Hindlimb muscle (tissue), 1 donor: ENCODE measurements at places on chromosomes 4 and X.
A peak's percentile ranks its signal among the peaks of the same experiment; 100 is the strongest.

DNA sequence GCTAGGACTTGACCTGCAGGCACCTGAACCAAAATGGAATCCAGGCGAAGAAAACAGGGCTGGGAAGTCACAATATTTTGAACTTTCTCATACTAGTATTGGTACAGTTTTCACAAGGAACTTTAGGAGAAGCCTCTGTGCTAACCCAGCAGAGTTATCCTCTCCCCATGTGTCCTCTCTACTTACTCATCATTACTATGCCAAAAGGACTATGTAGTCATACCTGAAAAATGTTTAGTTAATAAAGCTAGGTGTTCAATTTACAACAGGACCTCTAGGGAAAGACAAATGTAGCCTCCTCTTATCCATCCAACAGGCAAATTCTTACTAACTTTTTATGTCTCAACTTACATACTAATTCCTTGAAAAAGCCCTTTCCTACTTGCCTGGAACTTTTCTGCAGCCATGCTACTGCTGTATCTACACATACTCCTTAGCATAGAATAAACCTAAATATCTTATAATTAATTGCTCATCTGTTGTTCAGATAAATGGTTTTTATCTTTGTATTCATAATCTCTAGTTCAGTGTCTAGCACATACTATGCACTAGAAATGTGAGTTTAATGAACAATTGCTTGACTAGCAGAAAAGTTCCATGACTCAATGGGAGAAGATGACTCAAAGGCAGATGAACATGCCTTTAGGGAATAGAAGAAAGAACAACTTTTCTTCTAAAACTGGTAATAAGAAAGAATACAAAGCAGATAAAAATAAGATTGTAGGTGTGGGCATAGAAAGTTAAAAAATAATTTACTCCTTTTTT lies 215.5 kb upstream of the VEGFC start:
- DNase-seq: no peak

- DNase-seq: no peak
These were observed 450 bp downstream of the ACSL1 start for GRCh38 chr4:184825141-184825895.

DNA sequence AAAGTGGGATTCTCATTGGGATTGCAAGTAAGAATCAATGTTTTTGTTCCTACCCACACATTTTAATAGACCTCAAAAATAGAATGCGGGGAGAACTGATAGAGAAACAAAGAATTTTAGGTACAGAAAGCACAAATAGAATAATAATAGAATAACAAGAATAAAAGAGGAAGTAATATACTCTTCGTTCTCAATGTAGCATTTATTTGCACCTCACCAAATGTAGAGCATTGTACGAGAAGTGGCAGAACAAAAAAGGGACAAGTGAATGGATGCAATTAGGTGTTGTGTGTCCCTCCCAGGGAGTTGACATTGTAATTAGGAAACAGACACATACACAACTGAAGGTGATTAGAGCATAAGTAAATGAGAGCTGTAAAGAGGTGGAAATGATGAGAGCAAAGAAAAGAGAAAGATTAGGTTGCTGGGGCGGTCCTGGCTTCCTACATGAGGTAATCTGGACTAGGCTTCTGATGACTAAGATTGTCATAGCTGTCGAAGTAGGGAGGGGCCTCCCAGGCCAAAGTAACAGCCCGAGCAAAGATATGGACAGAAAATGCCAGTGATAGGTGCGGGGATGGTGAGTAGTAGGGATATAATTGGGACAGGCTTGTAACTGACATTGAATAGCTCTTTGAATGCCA lies 10.4 kb downstream of the RAB9A start:
- no peak for DNase-seq

DNA sequence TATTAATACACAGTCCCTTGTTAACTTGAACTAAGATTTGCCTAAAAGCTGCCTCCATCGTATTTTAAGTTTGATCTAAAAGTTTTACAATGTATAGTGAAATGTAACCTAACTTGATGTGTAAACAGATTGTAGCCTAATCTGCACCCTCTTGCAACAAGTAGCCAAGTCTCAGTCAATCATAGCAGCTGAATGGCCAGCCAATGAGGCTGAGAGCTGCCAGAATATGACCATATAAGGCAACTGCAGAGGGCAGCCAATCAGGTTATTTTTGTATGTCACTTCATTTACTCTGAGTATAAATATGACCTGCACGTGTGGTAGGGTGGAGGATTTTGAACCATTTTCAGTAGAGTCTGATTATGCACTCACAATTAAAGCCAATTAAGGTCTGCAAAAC lies 51.2 kb upstream of the SPANXN3 start:
- no peak for DNase-seq

GRCh38 chr4:139403462-139403861 lies 50.5 kb upstream of the RAB33B start:
- DNase-seq: no peak

DNA sequence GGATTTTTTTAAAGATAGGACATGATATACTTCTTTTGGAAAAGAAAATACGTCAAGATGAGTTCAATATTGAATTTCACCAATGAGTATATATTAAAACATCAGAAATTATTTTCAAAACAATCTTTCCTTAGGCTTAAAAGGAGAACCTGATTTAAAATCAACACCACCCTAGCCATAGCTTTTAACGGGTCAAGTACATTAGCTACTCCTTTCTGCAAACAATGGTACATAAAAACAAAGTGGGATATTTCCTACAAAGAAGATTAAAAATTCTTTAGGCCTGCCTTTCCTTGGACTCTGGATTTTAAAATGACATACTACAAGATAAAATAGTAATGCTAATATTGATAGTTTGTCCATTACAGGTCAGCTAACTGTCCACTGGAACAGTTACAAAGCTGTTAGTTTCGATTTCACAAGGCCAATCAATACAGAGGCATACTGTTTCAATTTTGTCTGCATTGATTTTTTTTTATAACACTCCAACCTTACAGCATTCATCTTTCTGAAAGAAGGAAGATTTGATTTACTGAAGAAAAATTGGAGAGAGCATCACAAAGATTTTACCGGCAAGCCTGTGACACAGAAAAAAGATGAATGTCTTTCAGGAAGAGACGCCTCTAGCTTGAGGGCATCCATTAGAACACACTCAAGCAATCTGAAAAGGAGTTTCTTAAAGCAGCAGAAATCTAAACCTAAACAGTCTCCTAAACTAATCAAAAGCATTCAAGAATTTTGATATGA lies 97.2 kb downstream of the MAB21L2 start:
- DNase-seq: no peak

DNA sequence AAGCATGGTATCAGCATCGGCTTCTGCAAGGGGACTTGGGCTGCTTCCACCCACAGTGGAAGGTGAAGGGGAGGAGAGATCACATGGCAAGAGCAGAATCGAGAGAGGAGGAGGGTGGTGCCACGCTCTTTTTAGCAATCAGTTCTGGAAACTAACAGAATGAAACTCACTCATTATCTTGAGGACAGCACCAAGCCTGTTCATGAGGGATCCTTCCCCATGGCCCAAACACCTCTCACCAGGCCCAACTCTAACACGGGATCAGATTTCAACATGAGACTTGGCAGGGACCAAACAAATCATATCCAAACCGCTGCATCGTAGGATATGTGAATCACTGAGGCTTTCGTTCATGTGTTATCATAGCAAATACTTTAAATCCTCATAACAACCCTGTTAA lies 125.5 kb downstream of the GPC3 start:
- peak; percentile 62 for DNase-seq

DNA sequence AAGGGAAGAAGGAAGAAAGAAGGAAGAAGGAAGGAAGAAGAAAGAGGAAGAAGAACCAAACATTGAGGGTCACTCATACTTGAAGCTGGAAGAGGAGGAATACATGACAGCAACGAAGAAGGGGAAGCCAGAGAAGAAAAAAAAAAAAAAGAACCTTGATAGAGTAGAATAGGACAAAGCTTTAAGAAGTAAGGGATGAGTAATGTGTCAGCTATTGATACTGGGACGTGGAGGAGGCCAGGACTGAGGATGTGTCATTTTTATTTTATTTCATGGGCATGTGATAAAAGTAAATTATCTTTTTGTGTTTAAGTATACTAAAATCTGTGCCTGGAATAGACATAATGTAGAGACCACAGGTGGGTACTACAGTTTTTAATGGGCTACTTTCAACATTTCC lies 6.4 kb downstream of the EDA2R start:
- DNase-seq: no peak

- no peak for DNase-seq
These were observed 188.2 kb downstream of the SH2D1A start for GRCh38 chrX:124534536-124534935.

GRCh38 chrX:84155938-84156337 lies 32.1 kb downstream of the RPS6KA6 start:
- DNase-seq: no peak

DNA sequence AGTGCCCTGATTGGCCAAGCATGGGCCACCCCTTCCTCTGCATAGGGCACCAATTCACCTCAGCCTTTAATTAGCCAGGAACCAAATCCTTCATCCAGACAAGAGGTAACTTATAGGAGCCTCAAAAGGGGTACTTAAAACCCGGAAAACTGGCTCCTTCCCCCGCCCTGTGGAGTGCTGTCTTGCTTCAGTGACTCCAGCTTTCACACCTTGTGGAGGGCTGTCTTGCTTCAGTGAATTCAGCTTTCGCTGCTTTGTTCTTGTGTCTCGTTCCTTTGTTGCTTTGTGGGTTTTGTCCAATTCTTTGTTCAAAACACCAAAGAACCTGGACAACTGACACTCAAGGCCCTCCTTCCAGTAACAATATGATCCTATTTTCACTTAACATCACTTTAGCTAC lies 82.2 kb upstream of the FRG1 start:
- DNase-seq: no peak

DNA sequence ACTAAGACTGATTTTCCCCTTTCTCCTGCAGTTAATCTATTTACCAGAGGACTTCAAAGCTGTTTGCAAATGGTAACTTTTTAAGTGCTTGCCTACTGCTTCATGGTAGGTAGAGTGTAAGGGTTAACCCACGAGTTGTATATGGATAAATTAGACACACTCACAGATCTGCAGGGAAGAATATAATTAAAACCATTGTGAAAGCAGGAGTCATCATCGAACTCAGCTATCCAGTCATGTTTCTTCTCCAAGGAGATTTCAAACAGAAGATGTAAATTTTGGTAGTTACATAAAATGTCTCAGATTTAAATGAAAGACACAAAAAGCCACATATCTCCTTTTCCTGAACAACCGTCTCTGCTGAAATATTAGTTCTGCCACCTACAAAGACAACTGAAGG lies 549 bp upstream of the XG start:
- DNase-seq: no peak
